Activated CD4-positive, alpha-beta T cell treated with anti-CD3 and anti-CD28 coated beads, Interleukin-2, amount 10 ng/mL, durations not matched to agents 7 days and 5 days (primary cell): ENCODE measurements at places on chromosomes 3 and 15. TPM values are rescaled to one million over a fixed set of nuclear protein-coding genes. Genes with fewer than 3 reads are reported as not detected.

SPTBN5 gene
- total RNA-seq = 1.5 TPM

GRCh38 chr3:66200147-66200546 lies 20.7 kb upstream of the SLC25A26 start:
- no peak for DNase-seq

GRCh38 chr3:124607163-124607562 lies 123.1 kb upstream of the UMPS start:
- DNase-seq = no peak

DNA sequence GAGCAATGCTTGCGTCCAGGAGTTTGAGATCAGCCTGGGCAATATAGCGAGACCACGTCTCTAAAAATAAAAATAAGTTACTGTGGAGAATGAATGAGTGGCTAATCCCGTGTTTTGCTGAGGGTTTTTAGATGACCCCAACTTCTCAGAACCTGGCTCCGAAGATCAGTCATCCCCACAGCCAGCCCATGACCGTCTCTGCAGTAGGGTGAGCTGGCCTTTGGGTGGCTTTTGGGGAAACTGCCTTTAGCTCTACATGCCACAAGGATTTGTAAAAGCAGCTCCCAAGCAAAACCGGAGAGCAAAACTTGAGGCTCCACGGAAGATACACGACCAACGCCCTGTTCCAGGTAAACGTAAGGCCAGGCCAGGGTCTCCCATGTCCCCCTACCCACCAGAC lies 39.2 kb upstream of the TFRC start:
- DNase-seq = no peak

- no peak for DNase-seq
Measured at GRCh38 chr3:36579746-36580145, 184.6 kb downstream of the DCLK3 start.

GRCh38 chr3:128942161-128942952 lies 51.5 kb downstream of the CFAP92 start:
- DNase-seq = no peak

GRCh38 chr15:40960151-40960885 lies 7.0 kb downstream of the CHAC1 start:
- no peak for DNase-seq

NME9 gene
- not detected for total RNA-seq

DNA sequence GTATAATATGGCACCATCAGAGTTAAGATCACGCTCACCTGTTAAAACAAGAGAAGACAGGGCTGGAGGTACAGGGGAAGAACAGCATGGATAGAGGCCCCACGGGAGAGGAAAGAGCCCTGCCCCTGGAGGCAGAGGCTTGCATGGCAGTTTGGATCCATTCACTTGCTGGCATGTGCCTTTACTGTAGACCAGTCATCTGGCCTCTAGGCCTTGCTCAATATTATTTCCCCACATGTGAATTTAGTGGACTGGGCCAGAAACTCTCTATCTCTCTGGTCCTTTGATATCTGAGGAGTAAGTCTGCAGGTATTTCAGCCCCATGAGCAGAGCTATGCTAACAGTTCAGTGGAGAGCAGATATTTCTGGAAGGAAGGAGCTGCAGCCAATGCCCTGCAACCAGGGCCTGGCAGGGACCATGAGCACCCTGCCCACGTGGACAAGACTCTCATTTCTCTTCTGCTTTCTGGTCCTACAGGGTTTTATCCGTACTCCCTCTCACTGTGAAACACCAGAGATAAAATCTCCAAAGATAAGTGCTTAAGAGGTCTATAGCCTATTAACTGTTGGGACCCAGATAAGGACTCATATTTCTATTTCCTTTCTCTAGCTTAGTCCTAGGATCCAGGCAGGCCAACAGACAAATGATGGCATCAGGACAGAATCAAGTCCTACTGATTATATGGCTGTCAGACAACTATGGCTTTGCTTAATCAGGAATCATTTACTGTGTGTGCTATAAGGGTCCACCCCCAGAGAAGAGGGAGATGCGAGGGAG lies 65.0 kb downstream of the CLDN11 start:
- DNase-seq = no peak

DNA sequence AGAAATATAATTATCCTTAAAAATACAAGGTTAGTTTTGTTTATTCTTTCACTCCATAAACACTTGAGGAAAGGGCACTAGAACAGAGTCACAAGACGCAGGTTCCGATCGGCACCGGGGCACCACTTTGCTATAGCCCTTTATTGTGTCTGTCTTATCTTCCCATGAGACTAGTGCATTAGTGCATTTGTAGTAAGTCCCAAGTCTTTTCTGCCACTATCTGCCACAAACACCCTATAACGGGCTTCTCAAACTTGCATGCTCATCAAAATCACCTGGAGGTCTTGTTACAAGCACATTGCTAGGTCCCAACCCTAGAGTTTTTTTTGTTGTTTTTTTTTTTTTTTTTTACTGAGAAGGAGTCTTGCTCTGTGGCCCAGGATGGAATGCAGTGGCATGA lies 213.1 kb downstream of the FOXP1 start:
- no peak for DNase-seq

ATP8B4 gene
- 6.8 TPM for total RNA-seq

GRCh38 chr3:152292366-152292765 lies 23.6 kb downstream of the MBNL1 start:
- DNase-seq = no peak

SLC9A9 gene
- 16.4 TPM for total RNA-seq

C15orf39 gene
- 47.0 TPM for total RNA-seq

THPO gene
- not detected for total RNA-seq

DNA sequence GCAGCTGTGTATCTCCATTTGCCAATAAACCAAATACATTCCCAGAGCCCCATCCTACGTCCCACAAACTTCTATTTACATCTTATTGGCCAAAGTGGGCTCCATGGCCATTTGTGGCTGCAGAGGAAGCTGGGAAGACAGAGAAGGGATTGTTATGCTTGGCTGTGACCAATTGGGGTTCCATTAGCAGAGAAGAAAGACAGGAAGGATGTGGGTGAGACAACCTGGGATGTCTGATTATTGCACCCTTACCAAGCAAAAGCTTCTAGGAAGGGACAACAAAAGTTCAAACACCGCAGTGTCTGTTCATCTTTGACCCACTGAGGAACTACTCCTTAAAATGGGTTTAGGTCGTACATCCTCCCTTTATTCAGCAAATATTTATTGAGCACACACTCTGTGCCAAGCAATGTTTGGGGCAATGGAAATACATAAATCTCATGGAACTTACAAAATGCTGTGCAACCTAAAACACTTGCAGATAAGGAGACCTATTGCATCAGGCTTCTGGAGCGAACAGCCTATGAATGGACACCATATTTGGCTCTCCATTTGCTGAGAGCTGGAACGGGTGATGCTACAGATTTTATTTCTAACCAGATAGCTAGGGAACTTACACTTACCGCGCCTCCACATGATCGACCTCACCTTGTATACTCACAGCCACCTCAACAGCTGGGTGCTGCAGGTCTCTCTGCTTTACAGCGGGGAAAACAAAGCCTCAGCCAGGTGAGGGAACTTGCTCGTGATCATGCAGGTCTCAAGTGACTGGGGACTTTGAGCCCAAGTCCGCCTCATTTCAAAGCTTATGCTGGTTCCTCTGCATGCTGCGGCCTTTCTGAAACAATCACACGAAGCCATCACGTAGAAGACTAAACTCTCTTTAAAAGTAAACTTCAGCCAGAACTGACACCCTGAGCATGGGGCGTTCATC lies 21.4 kb upstream of the NR2E3 start:
- no peak for DNase-seq

DNA sequence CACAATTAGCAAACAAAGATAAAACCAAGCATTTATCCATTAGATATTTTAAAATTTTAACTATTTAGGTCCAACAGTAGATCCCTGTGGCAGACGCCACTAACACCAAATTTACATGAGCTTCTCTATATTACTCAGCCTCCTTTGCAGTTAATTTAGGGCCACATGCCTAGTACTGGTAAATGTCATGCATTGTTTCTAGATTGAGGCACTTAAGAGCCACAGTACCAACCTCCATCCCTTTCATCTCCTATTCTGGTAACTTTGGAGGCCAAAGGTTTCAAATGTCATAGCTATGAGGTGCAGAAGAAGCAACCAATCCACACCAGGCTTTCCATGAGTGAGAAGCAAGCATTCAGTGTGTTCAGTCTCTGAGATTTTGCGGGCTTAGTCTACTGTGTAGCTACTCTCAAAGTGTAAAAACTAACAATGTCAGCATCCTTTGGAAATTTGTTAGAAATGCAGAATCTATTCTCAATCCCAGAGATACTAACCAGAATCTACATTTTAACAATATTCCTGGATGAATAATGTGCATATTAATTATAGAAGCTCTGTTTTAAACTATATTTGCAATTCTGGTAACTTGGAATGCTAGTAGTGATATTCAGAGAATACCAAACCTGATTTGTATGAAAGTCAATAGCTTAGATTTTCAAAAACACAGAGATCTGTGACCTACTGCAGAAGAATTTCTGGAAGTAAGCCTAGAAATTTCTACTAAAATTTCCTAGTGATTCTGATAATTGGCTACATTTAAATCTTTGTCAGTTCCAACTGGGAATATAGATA lies 206.3 kb upstream of the CD96 start:
- no peak for DNase-seq

LRTM1 gene
- not detected for total RNA-seq

CNTN6 gene
- not detected for total RNA-seq

DNA sequence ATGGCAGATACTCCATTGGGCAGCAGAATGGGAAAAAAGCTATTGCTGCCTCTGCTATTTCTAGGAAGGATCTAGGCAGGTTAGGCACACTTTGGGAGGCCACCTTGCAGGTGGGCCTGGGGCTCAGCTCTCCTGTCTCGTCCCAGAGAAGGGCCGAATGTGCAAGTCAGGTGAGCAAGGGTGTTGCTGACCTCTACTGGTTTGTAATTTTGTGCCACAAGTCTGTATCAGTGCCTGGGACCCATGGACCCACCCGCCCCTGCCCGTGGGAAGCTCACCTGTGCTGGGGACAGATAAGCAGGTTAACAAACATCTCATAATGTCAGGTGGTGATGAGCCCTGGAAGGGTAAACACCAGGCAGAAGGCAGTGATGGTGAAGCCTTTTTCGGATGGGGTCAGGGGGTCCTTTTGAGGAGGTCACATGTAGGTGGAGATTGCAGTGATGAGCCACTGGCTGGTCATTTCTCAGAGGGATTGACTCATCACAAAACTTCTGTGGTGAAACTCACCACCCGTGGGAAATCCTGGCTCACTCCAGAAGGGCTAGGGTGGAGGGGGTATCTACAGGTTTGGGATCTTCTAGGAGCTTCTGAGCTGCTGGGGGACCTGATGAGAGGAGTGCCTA lies 161.3 kb downstream of the KLF13 start:
- DNase-seq = no peak

CHST13 gene
- not detected for total RNA-seq
